ENCODE measurements at places on chromosomes 11 and 22.

- DNase-seq: no peak
These were observed 46.4 kb upstream of the HORMAD2 start for GRCh38 chr22:30033901-30034300.

DNA sequence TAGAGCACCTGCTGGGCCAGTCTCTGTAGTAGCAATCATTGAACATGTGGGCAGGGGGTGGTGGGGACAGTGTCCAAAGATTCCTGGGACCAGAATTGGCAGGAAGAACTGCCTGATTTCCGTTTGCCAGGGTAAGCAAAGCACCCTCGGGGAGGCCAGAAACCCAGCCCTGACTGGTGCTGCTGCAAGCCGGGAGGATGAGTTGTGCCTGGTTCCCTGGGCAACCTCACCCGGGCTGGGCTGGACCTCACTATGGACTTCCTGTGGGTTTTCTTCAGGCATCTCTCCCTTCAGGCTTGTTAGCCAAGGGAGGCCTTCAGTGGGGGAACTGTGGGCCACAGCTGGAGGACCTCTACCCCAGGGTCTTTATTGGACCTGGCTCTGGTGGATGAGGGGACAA, 8.0 kb upstream of the POU2F3 start:
- DNase-seq: no peak

GRCh38 chr11:20397281-20397680, 9.8 kb downstream of the PRMT3 start:
- DNase-seq: peak; percentile 23

DNA sequence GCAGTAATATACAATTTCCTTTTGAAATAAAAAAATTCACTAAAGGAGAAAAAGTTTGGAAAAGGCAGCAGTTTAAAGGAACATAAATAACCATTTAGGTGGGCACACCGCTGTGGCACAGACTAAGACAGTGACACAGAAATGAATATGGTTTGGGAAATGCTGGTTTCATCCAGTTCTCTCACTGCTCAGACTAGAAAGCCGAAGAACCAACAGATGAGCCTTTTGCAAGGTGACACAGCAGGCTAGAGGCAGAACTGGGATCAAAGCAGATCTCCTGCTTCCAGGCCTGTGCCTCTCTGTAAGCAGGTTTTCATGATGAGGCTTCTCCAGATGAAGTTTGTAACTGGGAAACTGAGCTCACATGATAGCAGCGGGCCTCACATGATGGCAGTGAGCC, 380.0 kb upstream of the NARS2 start:
- DNase-seq: no peak

- no peak for DNase-seq
These were observed 120.4 kb upstream of the GRIA4 start for GRCh38 chr11:105489446-105489845.

GRCh38 chr11:93686812-93687211, 25.3 kb downstream of the CEP295 start:
- DNase-seq: no peak

GRCh38 chr11:131841028-131841427, 470.6 kb downstream of the NTM start:
- DNase-seq: no peak

DNA sequence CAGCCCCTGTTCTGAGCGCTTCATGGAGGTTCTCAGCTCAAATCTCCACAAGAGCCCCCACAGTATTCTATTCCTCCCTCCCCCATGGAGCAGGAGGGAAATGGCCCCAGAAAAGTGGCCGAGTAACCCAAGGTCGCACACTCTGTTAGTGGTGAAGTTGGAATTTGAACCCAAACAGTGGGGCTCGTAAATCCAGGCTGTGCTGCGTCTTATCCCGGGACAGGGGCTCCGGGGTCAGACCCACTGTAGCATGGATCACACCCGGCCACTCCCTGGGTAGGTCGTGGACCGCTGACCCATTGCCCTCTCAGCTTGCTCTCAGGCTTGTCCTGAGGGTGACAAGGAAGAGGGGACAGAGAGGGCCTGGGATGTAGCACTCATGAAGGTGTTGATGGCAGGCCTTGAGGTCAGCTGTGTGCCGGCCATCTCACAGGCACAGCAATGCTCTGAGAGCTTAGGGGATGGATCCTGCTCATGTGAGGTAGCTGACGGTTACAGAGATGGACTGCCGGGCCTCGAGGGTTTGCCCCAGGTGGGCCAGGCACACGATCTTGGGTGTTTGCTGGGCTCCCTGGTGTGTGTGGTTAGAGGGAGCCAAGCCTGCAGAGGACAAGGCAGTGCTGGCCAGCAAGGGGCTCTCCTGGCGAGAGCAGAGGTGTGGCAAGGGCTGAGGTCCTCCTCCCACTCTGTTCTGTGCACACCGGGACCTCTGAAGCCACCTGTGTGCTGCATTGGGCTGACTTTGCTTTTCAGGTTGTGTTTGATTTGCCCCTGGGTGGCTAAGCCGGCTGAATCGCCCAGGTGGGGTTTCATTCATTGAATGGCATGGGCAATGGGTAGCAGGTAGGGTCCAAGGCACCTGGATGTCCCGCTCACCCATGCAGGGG, 2.3 kb upstream of the FGF19 start:
- DNase-seq: no peak

GRCh38 chr11:70672991-70673653, 274.8 kb downstream of the CTTN start:
- no peak for DNase-seq

DNA sequence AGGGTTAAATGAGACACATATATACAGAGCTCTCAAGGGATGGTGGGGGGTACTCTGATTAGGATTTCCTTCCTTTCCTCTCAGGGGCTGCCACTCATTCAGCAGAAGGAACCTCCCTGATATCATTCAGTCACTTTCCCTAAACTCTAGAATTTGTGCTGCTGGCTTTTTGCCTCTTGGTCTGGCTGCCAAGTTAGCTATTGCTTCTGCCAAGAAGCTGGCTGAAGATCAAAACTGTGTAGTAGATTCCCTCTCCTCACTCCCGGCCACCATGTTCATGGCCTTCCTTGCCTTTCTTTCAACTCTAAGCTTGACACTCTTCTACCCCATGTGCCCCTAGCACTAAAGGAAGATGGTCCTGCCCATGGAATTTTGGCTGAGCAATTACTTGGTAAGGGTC, 18.7 kb downstream of the SLC6A5 start:
- DNase-seq: no peak

- no peak for DNase-seq
These were observed 1169.5 kb upstream of the CCDC90B start for GRCh38 chr11:84455691-84456090.

DNA sequence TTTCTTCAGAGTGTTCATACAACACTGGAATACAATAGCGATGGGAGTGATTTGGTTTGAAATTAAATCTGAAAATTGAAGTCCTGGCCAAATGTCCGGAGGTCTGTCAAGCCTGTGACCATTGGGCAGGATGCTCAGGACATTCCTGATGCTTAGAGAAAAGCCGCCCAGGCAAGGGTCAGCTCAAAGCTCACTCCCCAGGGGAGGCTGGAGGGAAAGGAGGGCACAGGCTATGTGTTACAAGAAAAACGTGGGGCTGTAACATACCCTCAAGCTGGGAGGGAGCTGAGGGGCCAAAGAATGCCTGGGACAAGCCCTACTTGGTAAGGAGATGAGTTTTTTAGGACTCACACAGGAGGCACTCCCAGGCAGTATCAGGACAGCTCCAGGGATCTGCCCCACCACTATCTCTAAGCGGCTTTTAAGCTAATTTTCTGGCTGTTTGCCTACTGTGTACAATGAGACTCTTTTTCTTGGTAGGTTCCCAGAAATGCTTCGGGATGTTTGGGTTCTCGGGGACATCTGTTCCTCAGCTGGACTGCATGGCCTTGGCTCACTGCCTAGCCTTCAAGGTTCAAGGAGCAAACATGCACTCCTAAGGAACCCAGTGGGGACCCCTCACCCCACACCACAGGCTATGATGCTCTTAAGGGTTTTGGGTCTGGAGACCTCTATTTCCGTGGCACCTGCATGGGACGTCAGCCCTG, 500.1 kb downstream of the BRD1 start:
- no peak for DNase-seq

GRCh38 chr11:116384407-116384806, 388.4 kb downstream of the BUD13 start:
- no peak for DNase-seq

DNA sequence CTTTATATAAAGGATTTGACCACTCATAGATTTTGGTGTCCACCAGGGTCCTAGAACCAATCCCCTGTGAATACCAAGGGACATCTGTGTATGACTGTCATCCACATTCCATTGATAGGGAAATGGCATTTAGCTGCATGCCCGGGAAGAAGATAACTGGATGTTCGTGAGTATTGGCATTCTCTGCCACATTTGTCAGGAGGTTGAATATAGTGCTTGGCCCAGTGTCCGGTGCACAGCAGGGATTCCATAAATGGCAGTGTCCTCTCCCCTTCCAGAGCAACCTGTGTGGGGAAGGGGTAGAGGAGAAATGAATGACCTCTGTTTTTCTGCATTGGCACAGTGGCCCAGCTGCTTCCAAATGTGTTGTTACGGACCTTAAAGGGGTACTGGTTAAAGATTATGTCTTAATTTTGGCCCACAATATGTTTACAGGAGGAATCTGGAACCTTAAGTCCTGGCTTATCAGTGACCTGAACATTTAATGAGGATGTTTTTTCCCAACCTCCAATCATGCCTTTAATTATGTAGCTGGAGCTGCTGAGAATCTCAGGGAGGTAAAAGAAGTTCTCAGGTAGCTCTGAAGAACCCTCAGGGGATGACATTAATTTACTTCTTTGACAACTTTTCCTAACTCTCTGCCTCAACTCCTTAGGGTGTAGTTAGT, 33.6 kb upstream of the OR4B1 start:
- DNase-seq: no peak

DNA sequence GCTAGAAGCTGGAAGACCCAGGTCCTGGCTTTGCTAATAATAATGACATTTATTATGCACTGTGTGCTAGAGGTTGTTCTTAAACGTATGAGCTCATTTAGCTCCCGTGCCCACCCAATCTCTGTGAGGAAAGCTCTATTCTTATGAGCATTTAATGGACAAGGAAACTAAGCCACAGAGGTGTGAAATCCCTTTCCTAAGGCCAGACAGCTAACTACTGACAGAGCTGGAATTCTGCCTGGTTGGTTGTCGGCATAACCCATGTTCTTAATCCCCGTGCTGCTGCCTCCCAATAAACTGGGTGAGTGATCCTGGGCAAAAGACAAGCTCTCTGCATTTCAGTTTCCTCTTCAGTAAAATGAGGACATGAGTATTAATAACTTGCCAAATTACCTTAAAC, 49.4 kb downstream of the SNX19 start:
- DNase-seq: no peak

DNA sequence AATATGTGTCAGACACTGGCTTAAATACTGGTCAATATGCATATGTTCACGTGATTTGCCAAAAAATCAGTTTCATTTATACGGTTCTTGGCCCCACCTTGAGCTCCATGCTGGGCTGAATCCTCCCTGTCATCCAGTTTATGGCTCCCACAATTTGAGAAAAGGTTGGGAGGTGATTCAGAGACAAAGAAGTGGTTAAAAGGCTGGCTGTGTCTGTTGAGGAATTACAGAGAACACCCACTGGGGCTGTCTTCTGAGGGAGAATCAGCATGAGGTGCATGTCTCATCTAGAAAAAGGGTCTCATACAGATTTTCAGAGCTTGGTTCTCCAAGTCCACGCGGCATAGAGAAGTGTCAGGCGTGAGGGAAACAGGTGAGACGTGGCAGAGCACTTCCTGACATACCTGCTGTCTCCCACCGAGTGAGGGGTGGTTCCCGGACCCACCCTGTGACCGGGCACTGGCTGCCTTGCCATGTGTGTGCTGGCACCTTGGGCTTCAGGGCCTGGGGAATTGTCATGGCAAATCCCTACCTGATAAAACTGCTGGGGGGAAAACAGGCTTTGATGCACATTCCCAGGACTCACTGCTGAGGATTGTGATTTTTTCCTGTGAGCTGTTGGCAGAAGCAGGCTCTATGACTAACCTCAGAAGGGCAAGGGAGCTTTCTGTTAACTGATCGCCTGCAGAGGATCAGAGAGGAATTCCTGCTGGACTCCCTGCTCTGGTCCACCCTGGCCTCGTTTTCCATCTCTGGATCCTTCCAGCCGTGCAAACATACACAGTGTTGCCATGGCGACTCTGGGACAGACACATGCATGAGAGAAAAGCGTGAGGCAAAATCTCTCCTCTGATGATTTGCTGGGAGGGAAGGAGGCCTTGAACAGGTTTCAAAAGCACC, 223.6 kb downstream of the ADAMTS15 start:
- DNase-seq: no peak

DNA sequence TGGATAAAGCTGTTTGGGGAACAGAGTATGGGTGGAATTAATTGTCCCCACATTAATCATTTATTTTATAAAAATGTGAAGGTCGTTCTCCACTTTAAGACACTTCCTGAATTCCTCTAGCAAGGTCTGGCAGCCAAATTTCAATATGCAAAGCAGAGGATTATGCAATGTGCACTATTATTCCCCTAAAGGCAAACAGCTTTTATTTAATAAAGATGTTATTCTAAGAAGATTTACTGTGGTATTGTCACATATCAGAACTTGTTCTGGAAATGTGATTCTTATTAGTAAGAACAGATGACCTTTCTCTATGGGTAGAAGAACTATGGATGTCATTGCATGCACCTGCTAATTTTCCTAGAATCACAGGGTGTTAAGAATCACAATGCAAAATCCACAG, 1128.8 kb upstream of the CCDC90B start:
- no peak for DNase-seq

- DNase-seq: no peak
These were observed 3.1 kb downstream of the ARHGAP1 start for GRCh38 chr11:46697303-46697702.

DNA sequence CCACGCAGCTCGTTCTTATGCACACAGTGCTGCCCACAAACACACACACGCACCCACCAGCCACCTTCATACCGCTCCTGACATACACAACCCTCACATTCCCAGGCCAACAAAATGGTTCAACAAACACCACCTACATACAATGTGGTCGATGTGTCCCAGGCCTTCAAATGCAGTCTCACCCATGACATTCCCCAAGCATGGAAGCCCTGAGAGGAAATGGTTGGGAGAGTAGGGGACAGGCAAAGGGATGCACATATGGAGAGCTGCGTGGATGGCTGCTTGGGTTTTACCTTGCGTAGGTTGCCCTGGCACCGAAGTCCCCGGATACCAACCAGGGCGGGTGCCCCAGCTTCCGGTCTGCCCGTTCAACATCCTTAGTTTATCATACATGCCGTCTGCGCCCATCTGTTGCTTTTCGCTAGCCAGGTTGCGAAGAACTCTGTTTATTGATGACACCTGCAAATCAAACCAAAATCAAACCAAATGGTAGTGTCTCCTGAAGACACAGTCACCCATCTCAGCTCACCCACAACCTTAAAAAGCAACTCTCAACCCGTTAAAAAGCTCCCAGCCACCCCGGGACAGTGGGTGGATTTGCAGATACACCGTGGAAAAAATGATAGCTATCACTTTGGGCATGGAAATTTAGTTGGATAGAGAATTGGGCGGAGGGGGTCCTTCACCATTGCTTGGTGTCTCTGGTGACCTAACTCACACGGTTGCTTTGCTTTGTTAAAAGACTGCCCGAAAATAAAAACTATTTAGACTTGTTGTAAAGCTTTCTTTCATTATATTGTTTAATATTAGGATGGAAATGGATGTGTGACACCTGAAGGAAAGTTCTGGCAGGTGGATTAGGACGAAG, 10.5 kb downstream of the PAX6 start:
- no peak for DNase-seq

- no peak for DNase-seq
These were observed 102.6 kb downstream of the MYO18B start for GRCh38 chr22:25844601-25845000.
